ENCODE measurements at places on chromosomes 13 and 19.
A peak's percentile ranks its signal among the peaks of the same experiment; 100 is the strongest.

GRCh38 chr19:38412961-38413360, 10.1 kb downstream of the FAM98C start:
- DNase-seq, result no peak

- DNase-seq, result peak; percentile 75
Observed at GRCh38 chr19:14418856-14419105, 360 bp downstream of the DDX39A start.

- DNase-seq, result no peak
Observed at GRCh38 chr13:99199541-99200431, 868 bp upstream of the UBAC2 start.

DNA sequence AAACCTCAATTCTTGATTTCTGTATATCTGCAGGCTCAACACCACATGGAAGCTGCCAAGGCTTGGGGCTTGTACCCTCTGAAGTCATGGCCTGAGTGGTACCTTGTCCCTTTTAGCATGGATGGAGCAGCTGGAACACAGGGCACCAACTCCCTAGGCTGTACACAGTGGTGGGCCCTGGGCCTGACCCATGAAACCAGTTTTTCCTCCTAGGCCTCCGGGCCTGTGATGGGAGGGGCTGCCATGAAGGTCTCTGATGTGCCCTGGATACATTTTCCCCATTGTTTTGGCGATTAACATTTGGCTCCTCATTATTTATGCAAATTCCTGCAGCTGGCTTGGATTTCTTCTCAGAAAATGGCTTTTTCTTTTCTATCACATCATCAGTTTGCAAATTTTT, 131.6 kb downstream of the NDFIP2 start:
- no peak for DNase-seq

DNA sequence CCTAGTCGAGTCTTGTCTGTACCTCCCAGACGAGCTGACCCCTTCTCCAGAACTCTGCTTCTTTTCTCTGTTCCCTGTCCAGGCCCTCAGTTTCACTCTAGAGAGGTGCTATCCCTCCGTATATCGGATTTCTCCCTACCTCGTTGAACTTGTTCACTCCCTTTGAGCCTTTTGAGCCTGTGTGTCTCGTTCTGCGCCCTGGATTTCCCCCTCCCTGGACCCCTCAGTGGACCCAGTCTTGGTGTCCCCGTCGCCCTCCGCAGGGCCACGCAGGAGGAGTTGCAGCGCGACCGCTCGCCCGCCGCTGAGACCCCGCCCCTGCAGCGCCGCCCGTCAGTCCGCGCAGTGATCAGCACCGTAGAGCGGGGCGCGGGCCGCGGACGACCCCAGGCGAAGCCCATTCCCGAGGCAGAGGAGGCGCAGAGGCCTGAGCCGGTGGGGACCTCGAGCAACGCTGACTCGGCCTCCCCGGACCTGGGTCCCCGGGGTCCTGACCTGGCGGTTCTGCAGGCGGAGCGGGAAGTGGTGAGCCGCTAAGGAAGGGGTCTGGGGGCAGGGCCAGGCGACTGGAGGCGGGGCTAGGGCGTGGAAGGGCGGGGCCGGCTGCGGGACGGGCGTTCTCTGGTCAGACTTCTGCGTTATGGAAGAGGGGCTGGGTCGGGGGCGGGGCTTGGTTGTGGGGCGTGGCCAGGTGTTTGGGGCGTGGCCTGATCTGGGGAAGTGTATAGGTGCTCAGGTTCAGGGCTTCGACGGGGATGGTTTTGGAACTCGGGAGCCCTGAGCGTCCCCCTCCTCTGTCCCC, 5.5 kb downstream of the EPS8L1 start:
- DNase-seq, result peak; percentile 84

- no peak for DNase-seq
Observed at GRCh38 chr13:74158571-74159352, 24.6 kb upstream of the KLF12 start.

DNA sequence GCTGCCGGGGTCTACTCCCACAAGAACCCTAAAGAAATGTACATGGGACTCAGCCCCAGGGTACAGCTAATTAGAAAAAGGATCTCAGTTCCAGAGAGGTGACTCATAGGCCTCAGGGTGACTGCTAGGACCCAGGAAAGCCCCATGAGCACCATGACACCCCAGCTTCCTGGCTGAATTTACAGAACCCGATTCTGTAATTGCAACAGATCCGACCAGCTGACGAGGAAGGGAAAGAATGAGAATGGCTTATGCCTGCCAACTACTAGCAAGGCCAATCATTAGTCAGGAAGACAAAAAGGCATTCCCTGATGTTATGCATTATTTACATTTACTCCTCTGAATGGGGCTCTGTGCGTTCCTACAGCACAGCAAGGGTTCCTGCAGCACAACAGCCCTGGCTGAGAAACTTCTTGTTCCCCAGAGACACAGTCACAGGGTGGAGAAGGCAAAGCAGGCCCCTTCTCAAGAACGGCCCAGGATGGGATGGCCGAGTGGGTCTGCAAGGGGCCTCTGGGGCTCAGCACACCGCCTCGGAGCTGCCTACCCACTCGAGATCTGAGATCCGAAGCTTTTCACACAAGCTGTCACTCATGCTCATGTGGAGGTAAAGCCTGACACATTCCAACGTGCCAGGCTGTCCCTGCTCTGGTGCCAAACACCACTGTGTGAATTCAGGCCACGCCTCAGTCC, 27.2 kb downstream of the PBX4 start:
- peak; percentile 98 for DNase-seq

DNA sequence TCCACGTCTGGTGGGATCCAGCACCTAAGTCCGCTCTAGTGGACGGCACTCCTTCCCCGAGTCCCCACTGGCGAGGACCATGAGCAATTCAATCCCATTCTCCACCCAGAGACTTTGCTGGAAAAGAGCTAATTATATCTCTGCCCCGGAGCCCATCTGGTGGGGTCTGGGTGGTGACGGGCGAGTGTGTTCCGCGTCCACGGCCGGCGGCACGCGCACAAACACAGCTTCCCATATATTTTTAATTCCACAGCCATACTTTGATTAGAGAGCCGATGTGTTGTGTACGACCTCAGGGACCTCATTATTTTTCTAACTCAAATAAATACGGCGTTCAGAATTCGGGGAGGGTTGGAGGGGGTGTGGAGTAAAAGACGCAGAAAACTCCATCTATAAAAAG, 64.1 kb upstream of the ADGRE5 start:
- no peak for DNase-seq

DNA sequence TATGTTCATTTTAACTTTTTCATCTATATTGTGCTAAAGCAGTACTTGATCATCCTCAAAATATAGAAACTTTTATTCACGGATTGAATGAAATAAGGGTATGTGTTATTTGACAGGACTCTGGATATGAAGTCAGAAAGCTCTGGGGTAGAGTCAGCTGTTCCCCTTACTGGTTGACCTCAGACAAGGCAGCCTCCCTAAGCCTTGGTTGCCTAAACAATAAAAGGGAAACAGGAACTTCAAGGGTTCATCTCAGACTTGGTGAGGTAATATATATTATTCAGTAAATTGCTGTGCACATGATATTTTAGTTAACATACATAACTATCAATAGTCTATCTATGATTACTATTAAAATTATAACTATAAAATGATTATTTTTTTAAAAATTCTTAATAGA, 13.6 kb downstream of the POLR1D start:
- DNase-seq, result peak; percentile 90

- DNase-seq, result no peak
Observed at GRCh38 chr13:21965095-21965494, 294.2 kb downstream of the FGF9 start.

GRCh38 chr13:105920370-105920769, 615.1 kb downstream of the EFNB2 start:
- peak; percentile 15 for DNase-seq

GRCh38 chr13:111046590-111047141, 68.4 kb upstream of the ARHGEF7 start:
- DNase-seq, result peak; percentile 92

GRCh38 chr19:29439688-29440550, 85.9 kb upstream of the VSTM2B start:
- no peak for DNase-seq

DNA sequence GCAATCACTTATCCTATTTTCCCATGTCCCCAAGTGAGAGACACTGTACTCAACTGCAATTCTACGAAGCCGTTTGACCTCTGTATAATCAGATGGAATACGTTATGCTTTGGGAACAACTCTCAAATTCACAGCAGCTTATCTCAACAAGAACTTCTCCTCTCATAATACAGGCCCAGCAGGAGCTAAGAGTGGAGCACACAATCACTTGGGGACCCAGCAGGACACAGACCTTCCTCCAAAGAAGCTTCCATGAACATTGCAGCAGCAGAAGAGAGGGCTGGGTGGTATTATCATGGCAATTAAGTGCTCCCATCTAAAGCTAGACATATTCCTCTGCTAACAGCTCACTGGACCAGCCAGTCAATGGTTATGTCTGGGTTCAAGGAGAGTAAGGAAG, 428.3 kb upstream of the MIR17HG start:
- DNase-seq, result no peak

DNA sequence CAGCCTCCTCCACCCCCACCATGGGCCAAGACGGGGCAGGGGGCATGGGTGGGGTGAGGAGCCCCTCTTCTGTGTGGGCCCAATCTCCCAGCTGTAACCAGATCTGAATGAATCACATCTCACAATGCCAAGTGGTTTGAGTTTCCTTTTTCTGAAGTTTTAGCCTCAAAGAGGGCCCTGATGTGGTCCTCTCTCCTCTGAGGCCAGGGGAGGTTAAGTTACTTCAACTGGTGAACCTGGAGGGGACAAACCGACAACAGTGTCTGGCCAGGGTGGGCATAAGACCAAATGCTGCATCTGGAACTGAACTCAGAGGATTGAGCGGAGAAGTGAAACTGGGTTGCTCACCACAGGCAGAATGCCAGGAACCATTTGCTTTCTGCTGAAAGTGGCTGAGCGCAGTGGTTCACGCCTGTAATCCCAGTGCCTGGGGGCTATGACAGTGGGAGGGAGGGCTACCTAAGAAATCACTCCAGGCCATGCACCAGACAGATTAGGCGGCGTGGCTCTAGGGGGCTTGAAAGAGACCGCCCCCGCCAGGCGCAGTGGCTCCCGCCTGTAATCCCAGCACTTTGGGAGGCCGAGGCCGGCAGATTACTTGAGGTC, 15.4 kb upstream of the IRGC start:
- DNase-seq, result peak; percentile 90

All from inflammatory macrophage treated with lipopolysaccharide for 4 hours (primary cell).